ENCODE measurements at places on chromosomes 16 and 17. TPM values are rescaled to one million over a fixed set of nuclear protein-coding genes. Genes with fewer than 3 reads are reported as not detected.

Gene FSCN2
- polyA plus RNA-seq = 0.40 TPM

Gene SOCS1
- polyA plus RNA-seq = 18.6 TPM

Gene DCXR
- polyA plus RNA-seq = 207 TPM

GRCh38 chr17:68497885-68498319, 14.3 kb upstream of the PRKAR1A start:
- DNase-seq = no peak
- H3K36me3 ChIP-seq = no peaks in the 10 kb centered on the region
- H3K27me3 ChIP-seq = no peaks in the 10 kb centered on the region
- H3K4me1 ChIP-seq = no peaks in the 10 kb centered on the region
- no peak overlapping the region for H3K27ac ChIP-seq

DNA sequence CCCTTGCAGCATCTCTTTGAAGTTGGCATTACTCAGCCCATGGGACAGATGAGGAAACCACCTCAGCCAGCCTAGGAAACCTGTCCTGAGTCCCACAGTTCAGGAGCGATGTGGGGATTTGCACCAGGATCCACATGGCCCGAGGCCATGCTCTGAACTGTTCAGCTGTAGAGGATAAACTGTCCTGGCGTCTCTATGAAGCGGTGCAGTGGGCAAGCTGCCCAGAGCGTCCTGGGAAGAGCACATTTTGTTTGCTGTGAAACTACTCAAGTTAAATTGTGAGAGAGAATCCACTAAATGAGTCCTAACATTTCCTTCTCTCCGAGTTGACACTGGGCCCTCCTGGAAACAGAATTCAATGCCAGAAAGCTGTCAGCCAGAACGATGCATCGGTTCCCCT, 276.6 kb upstream of the TNRC6C start:
- peak overlapping the region; percentile 27 for H3K27ac ChIP-seq
- peaks cover 8% of the 10 kb centered on the region for H3K4me1 ChIP-seq
- no peaks in the 10 kb centered on the region for H3K27me3 ChIP-seq
- H3K4me3 ChIP-seq = no peak overlapping the region
- no peaks in the 10 kb centered on the region for H3K36me3 ChIP-seq

DNA sequence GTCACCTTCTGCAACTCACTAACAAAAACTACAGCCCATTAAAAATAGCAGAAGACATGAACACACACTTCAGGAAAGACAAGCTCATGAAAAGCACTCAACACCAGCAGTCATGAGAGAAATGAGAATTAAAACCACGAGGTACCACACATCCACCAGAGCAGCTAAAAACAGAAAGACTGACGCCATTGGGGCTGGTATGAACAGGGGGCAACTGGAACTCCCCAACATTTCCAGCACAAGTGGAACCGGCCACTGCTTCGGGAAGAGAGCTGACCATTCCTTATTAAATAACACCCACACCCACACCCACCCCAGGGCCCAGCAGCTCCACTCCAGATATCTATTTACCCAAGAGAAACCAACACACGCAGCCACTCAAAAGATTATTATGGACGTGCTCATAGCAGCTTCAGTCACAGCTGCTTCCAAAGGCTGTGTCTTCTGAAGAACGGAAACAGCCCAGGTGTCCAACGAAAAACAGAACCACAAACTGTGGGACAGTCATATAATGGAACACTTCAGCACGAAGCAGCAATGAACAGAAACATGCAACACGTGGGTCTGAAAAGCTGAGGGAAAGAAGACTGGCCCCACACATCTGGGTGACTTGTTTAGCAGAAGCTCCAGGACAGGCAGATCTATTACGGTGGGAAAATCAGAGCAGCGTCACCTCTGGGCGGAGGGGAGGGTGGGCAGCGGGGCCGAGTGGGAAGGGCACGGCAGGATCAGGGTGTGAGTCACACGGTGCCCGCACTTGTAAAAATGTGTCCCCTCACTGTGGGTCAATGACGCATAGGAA, 41.1 kb downstream of the KLHDC4 start:
- no peak overlapping the region for H3K27ac ChIP-seq
- H3K36me3 ChIP-seq = no peaks in the 10 kb centered on the region
- DNase-seq = no peak
- H3K4me3 ChIP-seq = no peak overlapping the region
- no peaks in the 10 kb centered on the region for H3K27me3 ChIP-seq
- no peaks in the 10 kb centered on the region for H3K4me1 ChIP-seq
